ENCODE measurements at places on chromosomes 13 and 19.

DNA sequence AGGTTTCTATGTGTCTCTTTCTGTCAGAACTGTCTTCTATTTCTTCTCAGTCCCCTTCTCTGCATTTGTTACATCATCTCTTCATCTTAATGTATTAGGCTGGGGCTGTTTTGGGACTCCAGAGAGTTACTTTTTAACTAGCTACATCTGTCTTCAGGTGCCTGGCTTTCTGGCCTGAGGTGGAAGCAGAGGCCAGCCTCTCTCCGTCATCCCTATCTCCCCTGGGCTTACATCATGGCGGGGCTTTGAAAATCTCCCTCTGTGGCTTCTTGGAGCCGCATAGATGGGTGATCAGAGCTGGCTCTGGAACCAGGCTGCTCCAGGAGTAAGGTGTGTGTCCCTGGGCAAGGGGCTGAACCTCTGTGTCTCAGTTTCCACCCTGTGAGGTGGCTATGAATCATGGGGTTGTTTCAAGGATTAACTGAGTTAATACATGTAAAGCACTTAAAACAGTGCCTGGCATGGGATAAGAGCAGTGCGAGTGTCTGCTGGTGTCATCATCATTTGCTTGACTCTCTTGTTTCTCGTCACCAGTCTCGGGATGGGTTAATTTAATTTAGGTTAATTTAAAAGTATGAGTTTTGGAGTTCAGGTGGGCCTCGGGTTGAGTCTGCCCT lies 2.0 kb downstream of the EPN1 start:
- peak; percentile 23 for DNase-seq

GRCh38 chr13:95032121-95032520 lies 269.1 kb downstream of the ABCC4 start:
- no peak for DNase-seq

GRCh38 chr13:33471204-33471603 lies 185.6 kb upstream of the STARD13 start:
- DNase-seq: no peak

DNA sequence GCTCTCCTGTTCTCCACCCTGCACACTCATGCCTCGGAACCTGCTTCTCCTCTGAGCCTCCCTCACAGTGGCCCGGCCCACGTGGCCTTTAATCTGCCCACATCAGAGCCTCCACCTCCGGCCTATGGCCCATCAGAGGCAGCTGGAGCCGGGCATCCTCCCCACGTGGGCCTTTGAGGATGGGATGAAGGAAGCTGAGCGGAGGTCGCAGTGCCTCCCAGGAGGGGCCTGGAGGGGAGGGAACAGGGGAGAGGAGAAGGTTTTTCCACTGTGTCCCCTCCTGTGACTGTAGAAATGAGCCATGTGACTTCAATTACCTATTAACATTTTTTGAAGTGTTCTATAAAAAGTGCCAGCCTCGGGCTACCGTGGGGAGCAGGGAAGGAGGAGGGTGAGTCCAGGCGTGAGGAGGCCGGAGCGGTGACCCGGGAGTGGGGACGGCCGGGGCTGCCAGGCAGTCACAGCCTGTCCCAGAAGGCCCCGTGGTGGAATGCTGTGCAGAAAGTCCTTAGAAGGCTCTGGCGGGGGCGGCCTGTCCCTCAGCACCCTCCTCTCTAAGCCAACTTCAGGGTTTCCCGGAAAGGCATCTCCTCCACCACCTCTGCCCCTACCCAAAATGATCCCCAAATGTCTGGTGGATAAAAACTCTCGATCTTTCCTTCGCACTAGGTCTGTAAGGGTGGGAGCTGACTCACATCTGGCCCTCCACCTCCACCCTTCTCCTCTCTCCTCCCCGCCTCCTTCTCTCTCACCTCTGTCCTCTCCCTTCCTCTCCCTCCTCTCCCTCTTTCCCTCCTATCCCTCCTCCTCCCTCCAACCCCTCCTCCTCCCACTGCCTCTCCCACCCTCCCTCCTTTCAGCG lies 24.8 kb upstream of the SLC1A5 start:
- no peak for DNase-seq

GRCh38 chr13:113148407-113148806 lies 10.0 kb upstream of the PROZ start:
- DNase-seq: no peak

GRCh38 chr13:33257841-33258807 lies 27.4 kb downstream of the STARD13 start:
- peak; percentile 75 for DNase-seq

DNA sequence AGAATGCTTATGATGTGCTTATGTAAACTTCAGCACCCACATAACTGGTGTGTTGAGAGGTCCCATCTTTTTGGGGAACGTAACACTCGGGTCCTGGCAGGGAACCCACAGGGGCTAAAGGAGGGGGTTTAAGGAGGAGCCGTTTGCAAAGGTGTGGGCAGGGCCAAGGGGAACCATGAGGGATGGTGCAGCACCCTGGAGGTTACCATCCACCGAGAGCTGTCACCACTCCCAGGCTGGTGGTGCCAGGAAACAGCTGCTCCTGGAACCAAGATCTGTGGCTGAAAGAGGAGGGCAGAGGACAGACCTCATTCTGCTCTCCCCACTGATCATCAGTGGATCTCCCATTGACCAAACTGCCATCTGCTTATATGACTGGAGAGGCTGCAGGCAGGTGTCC lies 23.2 kb upstream of the CYP4F8 start:
- DNase-seq: no peak

GRCh38 chr13:47135800-47136503 lies 239.1 kb upstream of the HTR2A start:
- DNase-seq: no peak

DNA sequence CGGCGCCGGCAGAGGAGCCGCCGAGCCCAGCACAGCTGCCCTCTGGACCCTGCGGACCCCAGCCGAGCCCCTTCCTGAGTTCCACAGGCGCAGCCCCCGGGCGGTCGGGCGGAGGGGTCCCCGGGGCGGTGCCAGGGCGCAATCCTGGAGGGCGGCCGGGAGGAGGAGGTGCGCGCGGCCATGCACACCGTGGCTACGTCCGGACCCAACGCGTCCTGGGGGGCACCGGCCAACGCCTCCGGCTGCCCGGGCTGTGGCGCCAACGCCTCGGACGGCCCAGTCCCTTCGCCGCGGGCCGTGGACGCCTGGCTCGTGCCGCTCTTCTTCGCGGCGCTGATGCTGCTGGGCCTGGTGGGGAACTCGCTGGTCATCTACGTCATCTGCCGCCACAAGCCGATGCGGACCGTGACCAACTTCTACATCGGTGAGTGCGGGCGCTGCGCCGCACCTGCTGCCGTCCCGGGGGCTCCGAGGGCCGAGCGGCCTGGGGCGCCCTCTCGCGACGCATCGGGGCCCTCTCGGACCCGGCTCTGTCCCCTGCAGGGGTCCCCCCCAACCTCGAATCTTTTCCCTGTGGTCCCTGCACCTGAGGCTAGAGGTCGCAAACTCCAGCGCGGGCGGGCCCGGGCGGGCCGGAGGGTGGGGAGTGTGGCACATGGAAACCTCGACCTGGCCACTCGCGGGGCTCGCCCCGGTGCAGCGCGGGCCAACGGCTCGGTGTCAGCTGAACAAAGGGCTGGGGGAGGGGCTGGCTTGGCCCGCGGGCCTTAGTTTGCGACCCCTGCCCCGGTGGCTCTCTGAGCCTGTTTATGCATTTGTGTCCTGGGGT lies at the start of gene KISS1R:
TSS of gene KISS1R (plus strand) at position 11 of the 829 bp plus-strand sequence. CDS start at position 181, 170 bp downstream.
- DNase-seq: peak; percentile 54

GRCh38 chr19:23470873-23471545 lies 75.7 kb upstream of the ZNF91 start:
- DNase-seq: no peak

- DNase-seq: no peak
Observed at GRCh38 chr13:85228692-85229091, 570.5 kb downstream of the SLITRK6 start.

DNA sequence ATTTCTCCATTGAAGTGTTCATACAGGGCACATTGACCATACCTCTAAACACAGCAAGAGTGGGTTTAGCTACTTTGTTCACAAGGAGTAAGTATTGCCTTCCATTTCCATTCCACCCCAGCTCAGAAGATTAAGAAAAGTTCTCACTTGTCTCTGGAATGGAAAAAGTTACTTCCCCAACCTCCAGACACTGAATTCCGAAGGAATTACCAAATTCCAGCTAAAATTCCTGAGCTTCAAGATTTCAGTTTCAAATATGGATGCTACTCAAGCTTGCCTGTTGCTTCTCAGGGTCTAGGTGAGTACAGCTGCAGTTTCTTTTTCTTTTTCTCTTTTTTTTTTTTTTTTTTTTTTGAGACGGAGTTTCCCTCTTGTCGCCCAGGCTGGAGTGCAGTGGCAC lies 33.6 kb downstream of the TEX26 start:
- no peak for DNase-seq

- DNase-seq: no peak
Observed at GRCh38 chr13:94829185-94829836, 117.0 kb upstream of the SOX21 start.

GRCh38 chr19:46133101-46133627 lies 8.7 kb upstream of the IGFL3 start:
- peak; percentile 81 for DNase-seq

- DNase-seq: no peak
Observed at GRCh38 chr19:12224676-12225075, 61.8 kb downstream of the ZNF136 start.

GRCh38 chr13:112868308-112868707 lies 100.7 kb upstream of the MCF2L start:
- no peak for DNase-seq

DNA sequence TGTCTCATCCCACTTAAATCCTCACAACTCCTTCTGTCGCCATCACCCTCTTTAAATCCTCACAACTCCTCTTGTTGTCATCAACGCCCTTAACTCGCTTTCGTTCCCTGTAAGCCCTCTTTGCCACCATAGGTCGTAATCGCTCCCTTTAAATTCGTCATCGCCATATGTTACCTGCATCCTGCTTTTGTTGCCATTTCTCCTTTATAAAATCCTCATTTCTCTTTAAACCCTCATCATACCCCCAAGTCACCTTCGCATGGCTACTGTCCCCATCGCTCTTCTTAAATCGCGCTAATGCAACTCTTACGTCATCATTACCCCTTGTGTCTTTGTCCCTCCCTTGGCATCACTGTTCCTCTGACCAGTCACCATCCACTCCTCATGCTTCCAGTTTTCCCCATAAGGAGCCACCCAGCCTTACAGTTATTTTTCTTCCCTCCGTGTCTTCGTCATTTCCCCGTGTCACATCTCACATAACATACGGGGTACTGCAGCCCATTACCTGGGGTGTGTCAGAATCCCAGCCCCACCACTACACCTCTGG lies 539 bp downstream of the PLD3 start:
- peak; percentile 89 for DNase-seq

GRCh38 chr19:2487842-2488241 lies 11.9 kb downstream of the GADD45B start:
- no peak for DNase-seq

GRCh38 chr13:33535061-33535460 lies 249.5 kb upstream of the STARD13 start:
- no peak for DNase-seq

GRCh38 chr13:30257468-30258099 lies 49.8 kb downstream of the KATNAL1 start:
- DNase-seq: no peak

DNA sequence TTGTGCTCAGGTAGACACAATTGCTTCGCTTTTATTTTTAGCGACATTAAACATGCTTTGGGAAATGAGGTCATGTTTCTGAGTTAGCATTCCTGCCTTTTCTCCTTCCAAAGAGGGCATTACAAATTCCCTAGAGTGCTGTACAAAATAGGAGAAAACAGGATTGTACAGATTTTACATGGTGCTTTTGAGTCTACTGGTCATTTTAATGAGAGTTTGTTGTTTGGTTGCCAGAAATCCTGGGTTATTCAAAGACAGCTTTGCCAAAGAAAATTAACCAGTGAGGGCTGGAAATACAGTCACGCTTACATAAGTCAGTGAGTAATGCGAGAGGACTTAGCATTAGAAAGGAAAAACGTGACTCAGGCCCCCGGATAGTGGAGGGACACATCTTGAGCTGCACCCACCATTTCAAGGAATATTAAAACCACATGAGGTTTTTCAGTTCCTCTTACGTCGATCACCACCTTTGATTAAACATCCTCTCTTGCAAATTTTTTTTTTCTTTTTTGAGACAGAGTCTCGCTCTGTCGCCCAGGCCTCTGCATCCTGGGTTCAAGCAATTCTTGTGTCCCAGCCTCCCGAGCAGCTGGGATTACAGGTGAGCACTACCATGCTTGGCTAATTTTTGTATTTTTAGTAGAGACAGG lies 55.4 kb downstream of the SACS start:
- peak; percentile 100 for DNase-seq

All from GM23248 (cell line).